ENCODE measurements at places on chromosomes 5 and 9.

DNA sequence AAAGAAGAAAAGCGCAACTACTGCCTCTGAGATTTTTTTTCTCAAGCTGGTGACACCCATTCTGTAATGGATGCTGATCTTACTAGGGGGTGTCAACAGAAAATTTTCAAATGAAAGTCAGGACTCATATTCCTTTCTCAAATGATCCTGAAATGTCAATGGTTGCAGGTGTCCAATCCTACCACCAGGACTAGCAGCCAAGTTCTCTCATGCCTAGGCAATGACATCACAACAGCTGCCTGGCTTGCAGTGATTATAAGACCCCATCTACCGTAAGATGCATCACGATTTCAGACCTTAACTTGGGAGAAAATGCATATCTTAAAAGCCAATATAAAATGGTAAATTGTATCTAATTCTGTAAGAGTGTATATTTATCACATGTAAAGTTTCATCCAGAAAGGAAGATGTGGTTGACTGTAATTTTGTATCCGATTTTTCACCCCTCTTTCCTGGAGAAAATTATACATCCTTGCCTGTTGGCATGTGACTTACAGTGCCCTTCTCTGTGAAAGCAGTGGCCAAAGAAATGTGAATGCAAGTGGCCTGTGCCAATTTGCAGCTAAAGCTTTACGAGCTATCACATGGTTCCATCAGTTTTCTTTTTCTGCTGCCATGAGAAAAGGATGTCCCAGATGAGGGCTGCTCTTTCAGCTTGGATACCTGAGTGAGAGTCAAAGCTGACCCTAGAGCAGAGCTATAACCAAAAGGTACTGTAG, 104.4 kb downstream of the DENND1A start:
- DNase-seq = no peak

- DNase-seq = no peak
These were observed 1543.4 kb downstream of the EFNA5 start for GRCh38 chr5:106127341-106127781.

DNA sequence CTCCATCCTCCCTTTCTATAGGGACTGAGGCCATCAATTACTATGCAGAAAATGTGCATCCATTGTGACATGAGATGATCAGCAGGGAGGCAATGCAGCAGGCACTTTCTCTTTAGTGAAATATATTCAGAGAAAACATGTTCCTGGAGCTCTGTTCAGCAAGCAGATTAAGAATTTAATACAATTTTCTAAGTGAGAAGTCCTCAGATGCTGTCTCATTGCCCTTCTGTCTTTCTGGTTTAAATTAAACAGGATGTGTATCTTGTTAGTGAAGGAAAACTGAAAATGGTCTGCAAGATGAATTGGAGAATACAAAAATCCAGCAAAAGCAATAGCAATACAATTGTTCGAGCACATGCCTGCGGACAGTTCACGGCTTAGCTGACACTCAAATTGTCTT, 445.8 kb upstream of the RIOK2 start:
- DNase-seq = no peak

DNA sequence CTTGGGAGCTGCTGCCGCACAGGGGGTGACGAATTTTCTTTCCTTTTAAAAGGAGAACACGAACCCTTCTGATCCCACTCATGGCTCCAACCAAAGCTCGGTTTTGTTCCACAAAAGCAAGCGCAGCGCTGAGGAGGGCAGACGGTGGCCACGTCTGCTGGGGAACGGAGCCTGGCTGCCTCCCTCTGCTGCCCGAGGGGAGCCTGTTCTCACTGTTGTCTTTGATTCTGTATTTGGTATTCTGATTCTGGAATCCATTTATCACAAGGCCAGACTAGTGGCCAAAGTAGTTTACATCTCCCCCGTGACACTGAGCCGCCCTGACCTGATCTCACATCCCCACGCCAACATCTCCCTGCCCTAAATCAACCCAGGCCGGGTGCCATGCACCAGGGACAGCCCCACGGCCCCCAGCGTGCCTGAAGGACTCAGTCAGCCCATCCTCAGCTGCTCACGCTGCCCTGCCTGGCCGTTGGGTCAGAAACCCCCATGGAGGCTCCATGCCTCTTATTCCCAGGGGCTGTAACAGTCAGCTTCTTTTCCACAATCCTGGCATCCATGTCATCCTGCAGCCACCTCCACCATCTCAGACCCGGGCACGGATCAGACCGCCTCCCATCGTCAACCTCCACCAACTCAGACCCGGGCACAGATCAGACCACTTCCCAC, 6.7 kb upstream of the NSMF start:
- peak; percentile 16 for DNase-seq

DNA sequence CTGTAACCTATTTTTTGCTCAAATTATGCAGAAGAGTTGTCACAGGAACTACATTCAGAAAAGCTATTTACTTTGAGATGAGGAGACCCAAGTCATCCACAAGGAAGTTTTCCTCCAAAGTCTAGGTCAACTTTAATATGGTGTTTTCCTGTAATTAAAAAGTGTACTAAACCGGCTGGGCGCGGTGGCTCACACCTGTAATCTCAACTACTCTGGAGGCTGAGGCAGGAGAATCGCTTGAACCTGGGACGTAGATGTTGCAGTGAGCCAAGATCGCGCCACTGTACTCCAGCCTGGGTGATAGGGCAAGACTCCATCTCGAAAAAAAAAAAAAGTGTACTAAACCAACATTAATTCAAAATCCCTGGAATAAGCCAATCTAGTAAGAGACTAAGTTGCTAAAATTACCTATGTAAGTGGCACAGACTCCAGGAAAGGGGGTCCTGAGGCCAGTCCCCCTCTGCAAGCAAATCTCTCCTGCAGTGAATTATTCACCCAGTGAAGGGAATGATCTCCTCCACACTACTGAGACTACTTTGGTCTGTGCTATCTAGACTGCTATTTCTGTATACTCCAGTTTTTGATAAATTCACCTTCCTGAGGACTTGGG, 38.9 kb downstream of the FNBP1 start:
- DNase-seq = no peak

- DNase-seq = peak; percentile 59
These were observed 456 bp downstream of the ZNF79 start for GRCh38 chr9:127424676-127424999.

- no peak for DNase-seq
These were observed 11.8 kb upstream of the NADK2 start for GRCh38 chr5:36253575-36253974.

GRCh38 chr9:136720251-136720897, 8.0 kb downstream of the DIPK1B start:
- no peak for DNase-seq

- no peak for DNase-seq
These were observed 32.4 kb downstream of the IRF1 start for GRCh38 chr5:132458226-132458560.

DNA sequence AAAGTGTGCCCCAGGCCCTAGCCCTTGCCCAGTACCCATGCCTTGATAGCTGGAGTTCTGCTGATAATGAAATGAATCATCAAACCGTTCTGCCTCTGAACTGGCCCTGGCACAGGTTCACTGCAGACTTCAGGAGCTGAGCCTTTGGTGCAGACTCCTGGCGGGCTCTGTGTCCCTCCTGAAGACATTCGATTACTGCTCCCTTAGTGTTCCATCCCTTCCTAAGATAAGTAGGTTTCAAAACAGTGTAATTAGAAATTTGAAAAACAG, 97.2 kb downstream of the MVB12B start:
- DNase-seq = no peak

DNA sequence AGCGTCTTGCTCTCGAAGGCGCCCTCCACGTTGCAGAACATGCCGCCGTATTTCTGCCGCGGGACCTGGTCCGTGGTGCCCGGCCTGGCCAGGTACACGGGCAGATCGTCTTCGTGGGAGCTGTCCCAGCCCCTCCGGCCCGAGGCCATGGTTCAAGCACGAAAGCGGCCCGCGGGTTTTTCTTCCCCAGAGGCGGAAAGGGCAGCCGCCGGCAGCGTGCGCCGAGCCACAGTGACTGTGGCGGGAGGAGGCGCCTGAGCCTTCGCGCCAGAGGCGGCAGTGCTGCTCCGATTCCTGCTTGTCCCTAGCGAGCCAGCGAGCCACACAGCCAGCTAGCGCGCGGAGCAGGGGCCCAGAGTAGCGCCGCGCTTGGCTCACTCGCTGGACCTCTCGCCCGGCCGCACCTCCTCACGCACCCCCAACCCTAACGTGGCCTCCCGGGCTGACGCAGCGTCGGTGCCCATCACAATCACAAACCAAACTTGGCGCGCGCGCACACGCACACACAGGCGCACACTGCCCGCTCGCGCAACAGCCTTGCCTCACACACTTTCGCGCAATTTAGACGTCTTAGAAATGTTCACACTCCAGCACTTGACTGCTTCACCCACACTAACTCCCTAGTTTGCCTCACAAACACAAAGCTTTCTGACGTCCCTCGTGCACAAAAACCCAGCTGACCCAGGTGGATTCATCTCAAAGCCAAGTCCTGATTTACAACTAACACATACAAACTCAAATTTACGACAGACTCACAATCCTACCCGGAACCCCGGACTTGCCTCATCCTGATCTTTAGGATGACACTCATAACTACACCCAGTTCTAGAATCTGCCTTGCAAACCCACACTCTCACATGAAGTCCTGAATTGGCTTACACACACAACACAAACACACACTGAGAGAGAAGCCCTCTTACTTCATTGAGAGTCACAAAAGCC, at the start of gene DPYSL3:
DPYSL3 (minus strand) TSS at position 359 of the 942 bp plus-strand sequence; CDS start at position 149, 210 bp downstream.
- DNase-seq = no peak

DNA sequence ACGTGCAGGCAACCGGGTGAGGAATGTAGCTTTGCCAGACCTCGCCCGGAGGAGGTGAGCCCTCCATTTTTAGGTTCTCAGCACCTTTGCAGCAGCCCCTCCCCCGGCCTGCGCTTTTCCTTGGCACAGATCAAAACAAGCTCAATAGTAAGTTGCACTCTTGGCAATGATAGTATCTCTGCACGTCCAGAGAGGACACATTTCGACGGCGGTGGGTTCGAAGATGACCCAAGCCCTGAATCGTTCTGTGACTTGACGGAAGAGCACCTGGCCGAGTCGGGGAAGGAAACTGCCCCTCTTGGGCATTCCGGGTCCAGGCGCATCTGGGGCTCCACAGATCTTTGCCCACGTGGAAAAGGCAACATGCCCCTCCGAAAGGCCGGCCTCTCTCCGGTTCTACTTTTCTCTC, 904 bp downstream of the GDNF start:
- no peak for DNase-seq
